Dermis blood vessel endothelial cell (primary cell): ENCODE measurements at places on chromosomes 11 and 22. TPM values are rescaled to one million over a fixed set of nuclear protein-coding genes. Genes with fewer than 3 reads are reported as not detected.

The DKK3 gene
- 107 and 156 TPM in 2 replicates for total RNA-seq

The NCF4 gene
- 0.17 TPM in 1 of 2 replicates, not detected in the other for total RNA-seq

The CREB3L1 gene
- total RNA-seq: 0.33 and 0.68 TPM in 2 replicates

The CARD16 gene
- total RNA-seq: 70.3 and 86.3 TPM in 2 replicates

The LARGE2 gene
- not detected in 2 replicates for total RNA-seq

GRCh38 chr11:7098235-7098832 is 9.5 kb downstream of the RBMXL2 start:
- DNase-seq: peak; percentile 76

DNA sequence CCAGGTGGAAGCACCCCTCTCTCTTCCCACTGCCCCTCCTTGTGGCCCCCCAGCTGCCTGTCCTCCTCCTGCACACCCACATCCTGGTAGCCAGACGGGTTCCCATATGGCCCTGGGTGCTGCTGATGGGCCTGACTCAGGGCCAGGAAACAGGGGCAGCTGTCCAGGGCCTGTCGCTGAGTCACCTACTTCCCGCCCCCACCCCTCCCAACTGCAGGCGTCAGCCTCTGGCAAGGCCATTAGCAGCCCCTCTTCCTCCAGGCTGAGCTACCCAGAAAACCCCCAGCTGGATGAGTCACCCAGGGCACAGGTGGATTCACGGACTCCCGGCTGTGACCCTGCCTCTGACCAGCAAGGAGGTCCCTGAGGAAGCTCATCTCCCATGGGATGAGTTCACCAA is 6.9 kb upstream of the GAL start:
- peak; percentile 84 for DNase-seq

DNA sequence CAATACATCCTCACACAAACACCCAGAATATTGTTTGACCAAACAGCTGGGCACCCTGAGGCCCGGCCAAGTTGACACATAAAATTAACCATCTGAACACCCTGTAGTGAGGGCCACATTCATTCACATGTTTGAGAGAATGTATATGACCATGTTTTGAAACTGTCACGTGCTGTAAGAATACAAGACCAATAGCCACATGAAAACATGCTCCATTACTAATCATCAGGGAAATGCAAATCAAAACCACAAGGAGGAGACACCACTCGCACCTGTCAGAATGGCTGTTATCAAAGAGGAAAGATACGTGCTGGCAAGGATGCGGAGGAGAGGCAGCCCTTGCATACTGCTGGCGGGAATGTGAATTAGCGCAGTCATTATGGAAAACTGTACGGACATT is 38.3 kb upstream of the IGSF9B start:
- no peak for DNase-seq

DNA sequence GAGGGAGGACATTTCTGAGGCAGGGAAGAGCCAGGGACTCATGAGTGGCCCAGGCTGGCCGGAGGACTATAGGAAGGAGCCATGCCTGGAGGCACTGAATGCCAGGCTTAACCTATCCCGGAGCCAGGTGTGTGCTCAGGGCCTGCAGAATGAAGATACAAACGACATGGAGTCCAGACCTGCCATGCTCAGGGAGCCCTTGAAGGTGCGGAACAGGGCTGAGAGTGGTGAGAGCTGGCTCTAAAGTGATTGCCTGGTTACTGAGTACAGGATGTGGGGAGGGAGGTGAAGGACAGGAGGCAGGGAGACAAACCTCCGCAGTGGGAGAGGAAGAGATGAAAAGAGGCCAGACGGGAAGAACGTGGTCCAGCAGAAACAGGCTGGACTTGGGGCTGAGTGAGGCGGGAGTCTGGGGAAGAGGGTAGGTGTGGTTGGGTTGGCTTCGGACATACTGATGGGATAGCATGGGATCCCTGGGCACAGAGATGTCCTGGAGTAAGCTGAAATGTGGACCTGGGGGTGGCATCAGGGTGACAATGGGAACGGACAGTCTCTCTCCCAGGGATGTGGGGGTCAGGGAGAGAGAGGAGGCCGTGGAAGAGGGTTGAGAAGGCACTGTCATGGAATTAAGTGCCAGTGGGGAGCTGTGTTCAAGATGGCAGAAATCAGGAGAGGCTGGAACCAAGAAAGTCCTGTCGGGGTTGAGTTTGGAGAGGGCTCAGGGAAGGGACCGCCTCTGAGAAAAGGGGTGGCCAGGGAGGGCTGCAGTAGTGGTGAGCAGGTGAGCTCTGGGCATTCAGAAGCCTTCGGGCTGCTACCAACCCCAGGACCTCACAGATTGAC is 1.5 kb upstream of the ANKRD13D start:
- DNase-seq: no peak

DNA sequence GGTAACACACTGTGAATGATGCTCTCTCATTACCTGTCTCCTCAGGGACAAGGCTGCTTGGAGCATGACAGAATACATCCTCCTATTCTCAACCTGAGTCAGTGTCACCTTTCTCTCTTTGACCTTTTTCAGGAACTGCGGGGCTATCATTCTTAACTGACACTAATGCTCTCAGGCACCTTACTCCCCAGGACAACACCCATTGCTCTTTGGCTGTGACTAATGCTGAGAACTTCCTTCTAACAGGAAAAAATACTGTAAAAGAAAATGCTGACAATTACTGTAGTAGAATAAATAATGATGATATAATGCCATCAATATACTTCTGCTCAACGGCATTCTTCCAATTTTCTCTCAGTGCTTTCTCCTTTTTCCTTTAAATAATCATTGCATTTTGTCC is 2082.7 kb upstream of the RAG2 start:
- no peak for DNase-seq

GRCh38 chr22:46088541-46089311 is 61.6 kb upstream of the PPARA start:
- peak; percentile 87 for DNase-seq

GRCh38 chr22:44620841-44621257 is 81.2 kb upstream of the PRR5 start:
- DNase-seq: no peak

GRCh38 chr11:15651816-15652215 is 537.1 kb downstream of the INSC start:
- no peak for DNase-seq

- no peak for DNase-seq
Measured at GRCh38 chr11:73216465-73216864, 1.6 kb upstream of the P2RY2 start.

DNA sequence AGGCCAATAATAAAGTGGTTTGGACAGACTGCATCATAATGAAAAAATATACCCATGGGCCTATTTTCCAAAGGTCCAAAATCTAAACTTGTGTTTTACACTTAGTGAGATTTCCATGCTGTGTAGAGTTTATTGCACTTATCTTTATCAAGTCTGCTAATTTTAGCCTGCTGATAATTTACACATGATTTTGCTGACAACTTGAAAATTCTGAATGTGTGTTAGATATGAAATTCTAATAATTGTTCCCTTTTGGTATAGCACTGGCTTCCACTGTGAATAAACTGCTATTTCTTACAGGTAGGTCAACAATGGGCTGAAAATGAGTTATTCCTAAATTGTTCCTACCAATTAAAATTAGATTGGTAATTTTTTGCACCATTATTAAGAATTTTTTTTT is 589.1 kb upstream of the ANO3 start:
- no peak for DNase-seq
